ENCODE measurements at places on chromosomes 13 and 19.

GRCh38 chr19:11581740-11582139 lies 4.3 kb upstream of the ACP5 start:
- H3K36me3 ChIP-seq, result no peaks in the 10 kb centered on the region
- H3K27ac ChIP-seq, result no peak overlapping the region
- H3K4me3 ChIP-seq, result no peak overlapping the region
- no peaks in the 10 kb centered on the region for H3K27me3 ChIP-seq

GRCh38 chr13:114166381-114167131 lies 12.5 kb upstream of the CFAP97D2 start:
- H3K27me3 ChIP-seq, result no peaks in the 10 kb centered on the region
- H3K36me3 ChIP-seq, result no peaks in the 10 kb centered on the region
- no peak overlapping the region for H3K27ac ChIP-seq
- DNase-seq, result no peak
- no peak overlapping the region for H3K4me3 ChIP-seq

- no peak overlapping the region for H3K4me3 ChIP-seq
- H3K27ac ChIP-seq, result no peak overlapping the region
Measured at GRCh38 chr19:16112778-16113177, 1.1 kb downstream of the RAB8A start.

GRCh38 chr13:106527826-106528225 lies 7.6 kb downstream of the EFNB2 start:
- H3K4me1 ChIP-seq, result peaks cover 4% of the 10 kb centered on the region
- no peak for DNase-seq
- no peak overlapping the region for H3K4me3 ChIP-seq
- no peaks in the 10 kb centered on the region for H3K27me3 ChIP-seq

GRCh38 chr13:42808341-42808940 lies 27.1 kb downstream of the FAM216B start:
- H3K36me3 ChIP-seq, result no peaks in the 10 kb centered on the region
- H3K27me3 ChIP-seq, result no peaks in the 10 kb centered on the region
- no peak overlapping the region for H3K4me3 ChIP-seq
- no peak for DNase-seq

DNA sequence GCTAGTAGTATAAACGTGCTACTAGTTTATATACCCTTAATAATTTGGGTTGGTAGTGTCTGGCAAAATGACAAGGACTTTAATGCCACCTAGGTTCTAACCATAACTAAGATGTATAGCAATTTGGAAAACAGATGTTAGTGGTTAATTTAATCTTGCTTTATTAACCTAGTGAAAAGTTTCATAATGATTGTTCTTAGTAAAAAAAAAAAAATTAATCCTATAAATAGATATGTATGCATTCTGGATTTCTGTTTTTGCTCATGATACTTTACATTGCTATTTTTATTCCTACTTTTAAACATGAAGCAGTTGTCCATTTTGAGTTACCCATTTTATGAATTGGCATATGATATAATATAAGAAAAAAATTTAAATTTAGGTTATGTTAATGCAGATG lies 36.3 kb downstream of the DGKH start:
- no peaks in the 10 kb centered on the region for H3K4me1 ChIP-seq
- H3K36me3 ChIP-seq, result no peaks in the 10 kb centered on the region
- no peak overlapping the region for H3K27ac ChIP-seq
- H3K27me3 ChIP-seq, result no peaks in the 10 kb centered on the region
- no peak overlapping the region for H3K4me3 ChIP-seq

- H3K36me3 ChIP-seq, result no peaks in the 10 kb centered on the region
- no peak for DNase-seq
- H3K27me3 ChIP-seq, result no peaks in the 10 kb centered on the region
- no peak overlapping the region for H3K4me3 ChIP-seq
- no peak overlapping the region for H3K27ac ChIP-seq
Measured at GRCh38 chr13:42553098-42554046, 20.6 kb upstream of the TNFSF11 start.

GRCh38 chr13:30722361-30722760 lies 13.0 kb upstream of the ALOX5AP start:
- no peak overlapping the region for H3K27ac ChIP-seq
- H3K27me3 ChIP-seq, result no peaks in the 10 kb centered on the region
- H3K4me1 ChIP-seq, result no peaks in the 10 kb centered on the region

GRCh38 chr13:93847162-93847561 lies 620.6 kb downstream of the GPC6 start:
- H3K4me3 ChIP-seq, result no peak overlapping the region
- no peaks in the 10 kb centered on the region for H3K27me3 ChIP-seq
- no peak for DNase-seq
- H3K4me1 ChIP-seq, result no peaks in the 10 kb centered on the region
- H3K27ac ChIP-seq, result no peak overlapping the region

DNA sequence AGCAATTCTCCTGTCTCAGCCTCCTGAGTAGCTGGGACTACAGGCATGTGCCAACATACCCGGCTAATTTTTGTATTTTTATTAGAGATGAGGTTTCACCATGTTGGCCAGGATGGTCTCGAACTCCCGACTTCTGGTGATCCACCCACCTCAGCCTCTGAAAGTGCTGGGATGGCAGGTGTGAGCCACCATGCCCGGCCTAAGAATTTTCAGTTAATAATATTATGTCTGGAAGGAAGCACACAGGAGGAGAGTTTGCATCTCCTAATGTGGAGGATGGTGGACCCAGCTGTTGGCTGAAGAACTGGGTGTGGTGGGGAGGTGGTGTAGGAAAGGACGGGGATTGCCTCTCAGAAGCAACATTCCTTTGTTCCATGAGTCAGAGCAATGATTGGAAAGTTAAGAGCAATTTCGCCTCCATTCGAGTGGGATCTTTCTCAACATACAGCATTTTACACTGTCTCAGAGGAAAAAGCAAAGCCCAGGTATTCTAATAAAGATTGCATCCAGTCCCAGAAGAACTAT lies 11.9 kb downstream of the PDCD2L start:
- no peaks in the 10 kb centered on the region for H3K27me3 ChIP-seq
- no peak overlapping the region for H3K27ac ChIP-seq
- H3K36me3 ChIP-seq, result no peaks in the 10 kb centered on the region
- no peak overlapping the region for H3K4me3 ChIP-seq
- peak; percentile 0 for DNase-seq

DNA sequence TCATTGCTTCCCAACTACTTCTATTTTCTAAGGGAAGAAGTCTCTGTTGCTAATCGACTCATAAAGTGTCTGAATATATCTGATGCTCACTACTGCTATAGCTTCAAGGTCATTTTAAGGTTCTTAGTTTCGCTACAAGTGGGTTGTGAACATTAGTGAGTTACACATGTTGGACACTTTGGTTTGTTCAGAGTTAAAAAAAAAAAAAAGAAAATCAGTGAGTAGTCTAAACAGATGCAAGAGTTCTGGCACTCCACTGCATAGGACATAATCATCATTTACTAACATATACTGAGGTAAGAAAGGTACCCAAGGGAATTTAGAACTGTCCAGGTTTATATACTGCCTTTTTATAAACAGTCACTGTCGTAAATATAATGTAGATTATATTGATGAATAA lies 108.8 kb downstream of the KLF12 start:
- DNase-seq, result no peak
- no peaks in the 10 kb centered on the region for H3K27me3 ChIP-seq
- no peaks in the 10 kb centered on the region for H3K36me3 ChIP-seq
- no peak overlapping the region for H3K27ac ChIP-seq

- no peaks in the 10 kb centered on the region for H3K36me3 ChIP-seq
- H3K27ac ChIP-seq, result no peak overlapping the region
- H3K4me1 ChIP-seq, result no peaks in the 10 kb centered on the region
- H3K27me3 ChIP-seq, result no peaks in the 10 kb centered on the region
- H3K4me3 ChIP-seq, result no peak overlapping the region
Measured at GRCh38 chr13:78121459-78122348, 203.1 kb upstream of the EDNRB start.

GRCh38 chr19:1112268-1113029 lies 8.7 kb downstream of the GPX4 start:
- peak overlapping the region; percentile 59 for H3K27ac ChIP-seq
- peaks cover 35% of the 10 kb centered on the region for H3K4me1 ChIP-seq
- H3K36me3 ChIP-seq, result no peaks in the 10 kb centered on the region
- peak; percentile 88 for DNase-seq

DNA sequence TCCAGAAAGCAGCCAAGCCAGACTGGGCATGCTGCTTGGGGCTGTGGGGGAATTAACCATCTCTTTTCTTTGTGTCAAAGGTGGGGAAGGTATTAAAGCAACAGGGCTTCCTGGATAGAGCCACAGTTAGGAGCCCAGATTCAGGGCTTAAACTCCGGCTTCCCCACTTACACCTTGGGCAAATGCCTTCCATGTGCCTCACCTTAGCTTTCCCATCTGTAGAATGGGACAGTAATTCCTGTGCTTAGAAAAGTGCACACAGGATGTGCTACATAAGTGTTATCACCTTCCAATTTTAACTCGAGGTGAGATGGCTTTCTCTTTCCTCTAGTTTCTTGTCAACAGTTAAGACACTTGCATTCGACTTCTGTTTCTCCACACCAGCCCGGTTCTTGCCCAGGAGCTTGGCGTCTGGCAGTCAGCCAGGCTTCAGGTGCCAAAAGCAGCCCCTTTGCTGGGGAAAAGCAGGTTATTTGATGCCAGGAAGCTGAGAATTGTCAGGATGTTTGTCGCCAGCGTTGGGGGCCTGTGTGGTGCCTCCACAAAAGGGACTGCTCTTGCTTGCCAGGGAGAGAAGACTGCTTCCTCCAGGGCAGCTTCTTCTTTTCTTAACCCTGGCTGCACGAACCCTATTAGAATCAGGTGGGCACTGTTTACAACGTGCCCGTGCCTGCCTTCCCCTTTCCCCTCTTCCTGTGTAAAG lies 79.2 kb downstream of the SIPA1L3 start:
- no peak overlapping the region for H3K4me3 ChIP-seq
- peak overlapping the region; percentile 59 for H3K27ac ChIP-seq
- no peaks in the 10 kb centered on the region for H3K36me3 ChIP-seq
- no peak for DNase-seq

GRCh38 chr13:21014502-21015170 lies 46.8 kb downstream of the LATS2 start:
- H3K27me3 ChIP-seq, result no peaks in the 10 kb centered on the region
- peaks cover 20% of the 10 kb centered on the region for H3K4me1 ChIP-seq
- DNase-seq, result no peak
- no peaks in the 10 kb centered on the region for H3K36me3 ChIP-seq
- peak overlapping the region; percentile 14 for H3K27ac ChIP-seq

- H3K36me3 ChIP-seq, result no peaks in the 10 kb centered on the region
- no peak for DNase-seq
- H3K4me3 ChIP-seq, result no peak overlapping the region
- H3K27ac ChIP-seq, result no peak overlapping the region
Measured at GRCh38 chr13:40762849-40763248, 8.1 kb downstream of the MRPS31 start.

DNA sequence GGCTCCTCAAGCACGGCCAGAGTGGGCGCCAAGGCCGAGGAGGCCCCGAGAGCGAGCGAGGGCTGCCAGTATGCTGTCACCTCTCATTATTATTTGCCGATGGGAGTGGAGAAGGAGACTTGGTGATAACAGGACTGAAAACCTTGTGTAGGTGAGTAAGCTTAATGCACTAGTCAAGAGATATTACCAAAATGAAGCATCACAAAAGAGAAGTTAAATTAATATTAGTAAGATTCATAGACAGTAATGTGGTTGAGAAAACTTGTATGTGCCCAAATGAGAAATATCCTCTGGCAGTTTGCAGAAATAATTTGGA lies 204.5 kb upstream of the SLITRK1 start:
- DNase-seq, result no peak
- H3K36me3 ChIP-seq, result no peaks in the 10 kb centered on the region
- H3K27ac ChIP-seq, result peak overlapping the region; percentile 34
- H3K4me1 ChIP-seq, result no peaks in the 10 kb centered on the region
- peak overlapping the region; percentile 56 for H3K4me3 ChIP-seq

GRCh38 chr19:46697204-46697960 lies 19.5 kb downstream of the PRKD2 start:
- H3K27ac ChIP-seq, result no peak overlapping the region
- DNase-seq, result peak; percentile 90
- H3K36me3 ChIP-seq, result no peaks in the 10 kb centered on the region
- H3K4me3 ChIP-seq, result no peak overlapping the region

GRCh38 chr19:47404334-47405196 lies 14.8 kb downstream of the MEIS3 start:
- no peaks in the 10 kb centered on the region for H3K27me3 ChIP-seq
- DNase-seq, result no peak
- H3K4me1 ChIP-seq, result no peaks in the 10 kb centered on the region
- H3K27ac ChIP-seq, result no peak overlapping the region
- no peaks in the 10 kb centered on the region for H3K36me3 ChIP-seq

- H3K36me3 ChIP-seq, result no peaks in the 10 kb centered on the region
- no peak overlapping the region for H3K4me3 ChIP-seq
- H3K27ac ChIP-seq, result no peak overlapping the region
- peaks cover 4% of the 10 kb centered on the region for H3K4me1 ChIP-seq
Measured at GRCh38 chr13:44876782-44877324, 112.4 kb downstream of the NUFIP1 start.

GRCh38 chr13:24214528-24214927 lies 54.0 kb downstream of the SPATA13 start:
- H3K27me3 ChIP-seq, result no peaks in the 10 kb centered on the region
- no peak overlapping the region for H3K27ac ChIP-seq
- H3K4me1 ChIP-seq, result peaks cover 6% of the 10 kb centered on the region
- no peak overlapping the region for H3K4me3 ChIP-seq
- DNase-seq, result no peak
